ENCODE measurements at places on chromosomes 12 and 14.
A peak's percentile ranks its signal among the peaks of the same experiment; 100 is the strongest.

DNA sequence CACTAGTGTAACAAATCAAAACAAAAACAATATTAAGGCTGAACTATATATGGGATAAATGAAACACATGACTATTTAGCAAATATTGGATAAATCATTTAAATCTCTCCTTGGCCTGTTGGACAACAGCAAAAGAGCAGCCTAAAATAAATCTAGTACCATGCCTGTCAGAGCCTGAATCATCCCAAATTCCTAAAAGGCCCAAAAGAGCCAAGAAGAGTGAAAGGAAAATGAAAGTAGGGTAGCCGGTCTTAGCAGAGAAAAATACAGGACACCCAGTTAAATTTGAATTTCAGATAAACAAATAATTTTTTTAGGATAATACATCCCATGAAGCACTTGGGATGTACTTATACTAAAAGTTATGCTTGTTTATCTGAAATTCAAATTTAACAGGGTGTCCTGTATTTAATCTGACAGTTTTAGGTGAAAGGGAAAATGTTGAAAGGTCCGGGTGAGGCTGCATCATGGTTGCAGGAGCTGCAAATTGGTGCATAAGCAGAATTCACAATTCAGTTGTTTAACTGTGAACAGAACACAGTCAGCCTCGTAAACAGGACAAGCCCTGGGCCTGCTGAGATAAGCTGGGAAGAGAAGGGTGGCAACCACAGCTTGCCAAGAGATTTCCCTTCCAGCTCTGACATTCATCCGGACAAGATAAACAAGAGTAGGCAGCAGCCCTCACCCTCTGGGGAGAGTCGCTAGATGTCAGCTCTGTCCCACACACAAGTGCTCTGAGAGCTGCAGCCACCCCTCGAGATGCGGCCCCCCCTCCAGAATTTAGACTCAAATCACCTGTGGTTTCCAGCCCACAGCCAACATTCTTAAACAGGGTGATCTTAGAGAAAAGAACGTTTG lies 30.3 kb downstream of the DMAC2L start:
- peak; percentile 77 for DNase-seq

DNA sequence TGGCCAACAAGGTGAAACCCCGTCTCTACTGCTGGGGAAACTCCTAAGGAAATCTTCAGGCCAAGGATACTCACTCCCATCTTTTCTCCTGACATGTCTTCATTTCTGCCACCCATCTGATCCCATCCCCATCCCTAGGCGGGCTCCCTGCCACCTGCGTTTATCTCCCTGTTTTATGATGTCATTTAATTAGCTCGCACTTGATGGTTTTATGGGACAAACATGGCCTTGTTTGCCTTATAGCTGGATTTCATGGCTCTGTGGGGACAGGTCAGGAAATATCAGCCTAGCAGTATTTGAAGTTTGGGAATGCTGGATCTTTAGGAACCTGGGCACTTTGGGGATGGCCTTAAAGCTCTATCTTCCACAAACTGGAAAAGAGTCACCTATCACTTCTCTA lies 88.5 kb upstream of the CISTR start:
- no peak for DNase-seq

DNA sequence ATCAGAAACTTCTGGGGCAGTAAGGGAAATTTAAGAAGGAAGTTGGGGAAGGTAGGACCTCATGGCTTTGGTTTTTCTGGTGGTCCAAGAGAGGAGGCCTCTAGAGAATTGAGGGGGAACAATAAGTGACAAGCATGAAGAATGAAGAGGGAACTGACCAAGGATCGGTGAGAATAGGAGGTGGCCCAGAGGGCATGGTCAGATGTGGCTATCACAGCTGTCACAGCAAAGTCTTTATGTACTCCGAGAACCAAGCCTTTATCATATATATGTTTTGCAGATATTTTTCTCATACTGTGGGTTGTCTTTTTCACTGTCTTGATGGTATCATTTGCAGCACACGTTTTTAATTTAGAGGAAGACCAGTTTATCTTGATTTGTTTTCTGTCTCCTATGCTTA lies 64.3 kb downstream of the PPP2R5C start:
- DNase-seq: no peak

DNA sequence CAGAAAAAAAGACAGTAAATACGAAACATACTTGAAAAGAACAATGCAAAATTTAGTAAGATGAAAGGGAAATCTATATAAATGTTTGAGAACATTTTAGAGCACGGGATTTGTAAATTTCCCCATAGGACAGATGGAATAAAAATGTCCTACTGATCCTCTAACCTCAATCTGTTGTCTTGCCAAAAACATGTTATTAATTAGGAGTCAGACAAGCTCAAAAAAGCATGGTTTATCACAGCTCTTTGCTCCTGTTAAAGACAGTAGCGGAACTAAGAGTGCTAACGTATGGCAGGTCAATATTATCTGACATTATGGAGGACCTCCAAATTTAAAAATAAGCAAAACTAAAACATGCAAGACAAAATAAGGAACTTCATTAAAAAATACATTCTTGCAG lies 12.9 kb downstream of the GMFB start:
- no peak for DNase-seq

DNA sequence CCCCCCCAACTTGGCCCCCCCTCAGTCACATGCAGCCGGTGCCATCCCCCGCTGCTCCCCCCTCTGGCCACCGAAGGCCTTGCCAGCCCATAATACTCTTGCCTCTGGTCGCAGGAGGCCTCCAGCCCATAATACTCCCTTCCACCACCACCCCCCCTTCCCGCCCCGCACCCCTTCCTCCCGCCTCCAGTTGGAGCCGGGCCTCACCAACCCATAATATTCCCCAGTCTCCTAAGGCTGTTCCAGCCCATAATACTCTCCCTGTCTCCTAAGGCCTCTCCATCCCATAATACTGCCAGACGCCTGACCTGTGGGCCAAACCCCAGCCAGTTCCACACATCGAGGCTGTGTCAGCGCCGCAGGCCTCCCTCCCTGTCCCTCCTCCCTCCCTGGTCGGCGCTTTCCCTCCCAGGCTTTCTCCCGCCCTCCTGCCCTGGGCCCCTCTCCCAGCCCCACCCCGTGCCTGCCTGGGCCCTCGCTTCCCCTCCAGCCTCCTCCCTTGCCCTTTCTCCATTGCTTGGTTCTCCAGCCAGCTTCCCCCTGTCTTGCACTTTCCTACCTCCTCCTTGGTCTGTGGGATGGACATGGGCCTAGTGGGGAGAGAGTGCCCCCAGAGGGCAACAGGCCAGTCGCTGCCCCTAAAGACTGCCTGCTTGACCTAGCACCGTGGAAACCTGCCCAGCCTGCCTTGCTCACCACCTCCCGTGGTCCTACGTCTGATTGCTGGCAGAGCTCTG lies 6.8 kb upstream of the CHD4 start:
- peak; percentile 69 for DNase-seq

DNA sequence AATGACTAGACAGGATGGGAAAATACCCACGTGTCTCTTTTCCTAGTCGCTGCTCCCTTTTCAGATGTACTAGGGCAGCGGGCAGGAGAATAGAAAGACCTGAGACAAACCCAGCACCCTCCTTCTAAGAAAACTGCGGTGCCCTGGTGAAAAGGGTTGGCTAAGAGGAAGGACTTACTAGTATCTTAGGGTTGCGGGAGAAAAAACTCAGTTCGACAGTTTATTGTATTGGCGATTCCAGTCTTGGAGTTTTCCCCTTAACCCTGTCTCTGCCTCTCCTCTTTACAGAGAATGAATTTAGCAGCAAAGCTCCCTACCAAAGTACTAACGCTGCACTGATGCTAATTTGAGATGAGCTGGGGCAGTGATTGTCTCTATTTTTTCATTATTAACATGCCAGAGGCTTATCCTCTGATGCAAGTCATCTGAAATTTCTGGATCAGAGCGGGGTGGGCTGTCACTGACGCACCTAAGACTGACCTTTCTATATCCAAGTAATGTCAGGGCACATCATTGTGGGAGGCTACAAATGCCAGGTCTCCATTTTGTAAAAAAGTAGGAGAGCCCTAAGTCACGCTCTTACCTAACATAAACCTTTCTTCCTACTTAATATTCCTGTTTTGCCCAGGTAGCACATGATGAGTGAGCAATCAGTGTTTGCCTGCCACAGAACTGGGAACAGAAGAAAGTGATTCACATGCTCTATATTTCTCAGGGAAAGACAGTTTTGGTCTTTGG lies 916 bp upstream of the PAWR start:
- no peak for DNase-seq

GRCh38 chr12:15307079-15307478 lies 15.2 kb upstream of the PTPRO start:
- DNase-seq: no peak

GRCh38 chr12:12803186-12803585 lies 10.0 kb upstream of the DDX47 start:
- DNase-seq: peak; percentile 86

DNA sequence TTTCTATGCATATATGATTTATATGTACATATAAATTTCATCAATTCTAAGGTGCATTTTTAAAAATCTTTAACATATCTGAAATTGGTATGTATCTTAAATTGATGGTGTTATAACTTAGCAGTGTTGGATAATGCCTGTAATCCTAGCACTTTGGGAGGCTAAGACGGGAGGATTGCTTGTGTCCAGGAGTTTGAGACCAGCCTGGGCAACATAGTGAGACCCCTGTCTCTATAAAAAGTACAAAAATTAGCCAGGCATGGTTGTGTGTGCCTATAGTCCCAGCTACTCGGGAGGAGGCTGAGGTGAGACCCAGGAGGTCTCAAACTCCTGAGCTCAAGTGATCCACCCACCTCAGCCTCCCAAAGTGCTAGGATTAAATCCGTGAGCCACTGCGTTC lies 6.5 kb upstream of the GALNT6 start:
- no peak for DNase-seq

DNA sequence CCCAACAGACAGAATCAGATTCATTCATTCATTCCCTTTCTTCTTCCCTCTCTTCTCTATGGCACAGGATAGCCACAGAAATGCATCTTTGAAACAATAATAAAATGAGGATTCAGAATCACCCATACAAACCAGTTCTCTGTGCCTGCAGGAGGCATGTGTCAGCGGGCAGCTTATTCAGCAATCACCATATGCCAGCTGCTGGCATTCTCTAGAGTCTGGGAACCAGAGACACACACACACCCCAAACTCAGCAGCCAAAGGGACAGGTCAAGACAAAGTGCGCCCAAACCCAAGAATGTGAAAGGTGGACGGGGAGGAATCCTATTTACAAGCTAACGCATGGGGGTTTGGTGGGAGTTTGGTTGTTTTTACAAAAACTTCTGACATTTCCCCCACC lies 14.1 kb downstream of the ARF3 start:
- no peak for DNase-seq
